Stimulated activated CD8-positive, alpha-beta memory T cell treated with anti-CD3 and anti-CD28 coated beads, Interleukin-2, amount 100 ng/mL, for 48 hours (primary cell): ENCODE measurements at places on chromosomes 6 and 20.

DNA sequence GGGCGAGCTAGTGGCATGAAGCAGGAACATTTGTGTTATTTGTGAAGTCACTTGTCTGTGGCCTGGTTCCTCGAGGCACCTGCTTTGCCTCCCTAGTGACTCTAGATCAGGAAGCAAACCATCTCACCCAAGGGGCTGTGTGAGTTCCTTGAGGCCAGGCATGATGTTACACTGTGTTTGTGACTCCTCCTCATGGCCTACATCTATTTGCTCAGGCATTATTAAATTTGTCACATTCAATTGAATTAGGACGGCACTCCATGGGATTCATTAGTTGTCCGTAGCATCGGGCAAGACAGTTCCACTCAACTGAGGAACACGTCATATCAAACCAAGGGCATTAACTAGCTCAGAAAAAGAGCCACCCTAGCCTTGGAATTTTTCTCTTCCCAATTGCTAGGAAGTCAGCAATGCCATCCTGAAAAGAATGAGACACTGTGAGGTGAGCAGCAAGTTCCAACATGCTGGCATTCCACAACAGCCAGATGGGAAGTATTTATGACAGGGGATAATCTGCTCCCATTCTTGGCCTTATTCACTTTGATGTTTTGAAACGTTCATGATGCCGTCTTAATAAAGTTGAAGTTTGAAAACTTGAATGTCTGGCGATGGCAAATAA lies 17.2 kb downstream of the TMEM200A start:
- no peak for DNase-seq

GRCh38 chr20:39112178-39112743 lies 150.1 kb downstream of the DHX35 start:
- no peak for DNase-seq

DNA sequence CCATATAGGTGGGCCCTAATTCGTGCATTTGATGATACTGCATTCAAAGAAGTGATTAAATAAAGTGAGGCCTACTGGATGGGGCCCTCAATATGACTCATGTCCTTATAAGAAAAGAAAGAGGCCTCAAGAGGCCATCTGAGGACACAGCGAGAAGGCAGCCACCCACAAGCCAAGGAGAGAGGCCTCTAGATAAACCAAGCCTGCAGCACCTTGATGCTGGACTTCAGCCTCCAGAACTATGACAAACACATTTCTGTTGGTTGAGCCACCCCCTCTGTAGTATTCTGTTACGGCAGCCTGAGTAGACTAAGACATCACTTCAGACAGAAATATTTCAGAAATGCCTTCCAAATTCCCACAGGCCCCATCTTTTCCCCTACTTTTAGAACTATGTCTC lies 82.5 kb upstream of the PLEKHG1 start:
- no peak for DNase-seq

DNA sequence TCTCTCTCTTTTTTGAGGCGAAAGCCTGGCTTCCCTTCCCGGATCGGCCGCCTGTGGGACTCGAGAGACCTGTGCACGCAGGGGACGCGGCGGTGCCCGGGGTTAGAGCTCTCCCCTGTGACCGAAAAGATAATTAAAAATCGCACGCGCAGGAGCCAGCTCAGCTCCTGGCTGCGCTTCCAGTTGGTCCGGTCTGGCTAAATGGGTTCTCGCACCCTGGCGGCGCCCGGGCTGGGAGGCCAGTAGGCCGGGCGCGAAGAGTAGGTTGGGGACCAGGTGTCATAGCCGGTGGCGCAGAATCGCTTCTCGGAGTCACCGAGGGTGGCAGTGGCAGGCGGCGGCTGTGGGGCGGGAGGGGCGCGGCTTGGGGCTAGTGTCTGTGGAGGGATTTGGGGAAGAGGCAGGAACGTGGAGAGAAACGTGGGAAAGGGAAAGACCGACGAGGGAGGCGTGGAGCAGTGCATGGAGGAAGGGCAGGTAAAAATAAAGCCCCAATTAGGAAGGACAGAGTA lies 41.9 kb upstream of the SUPT3H start:
- DNase-seq, result peak; percentile 61

DNA sequence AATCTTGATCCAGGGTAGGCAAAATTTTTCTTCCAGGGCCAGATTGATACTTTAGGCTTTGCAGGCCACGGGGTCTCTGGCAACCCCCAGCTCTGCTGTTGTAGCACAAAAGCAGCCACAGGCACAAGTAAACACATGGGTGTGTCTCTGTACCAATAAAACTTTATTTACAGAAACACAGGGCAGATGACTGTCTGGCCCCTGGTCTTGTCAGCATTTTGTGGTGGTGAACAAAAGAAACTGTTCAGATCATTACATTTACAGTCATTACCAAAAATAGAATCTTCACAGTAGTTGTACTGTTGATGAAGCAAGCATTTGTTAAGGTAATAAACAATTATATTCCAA lies 45.0 kb upstream of the KIF25 start:
- DNase-seq, result no peak

DNA sequence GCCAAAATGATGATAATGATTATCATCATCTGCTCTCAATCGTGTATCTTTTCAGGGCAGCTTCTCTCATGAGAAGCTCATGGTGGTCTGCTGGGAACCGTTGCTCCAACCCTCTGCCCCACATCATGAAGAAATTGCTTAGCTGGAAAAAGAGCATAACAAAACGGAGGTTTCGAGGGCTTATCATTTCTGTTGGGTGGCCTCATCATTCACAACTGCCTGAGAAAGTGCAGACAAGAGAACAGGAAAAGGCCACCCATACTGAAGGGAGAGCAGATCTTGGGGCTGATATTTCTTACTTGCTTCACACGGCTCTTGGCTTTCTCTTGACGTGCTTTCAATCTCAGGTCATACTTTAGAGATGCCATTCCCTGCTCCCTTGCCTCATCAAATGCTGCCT lies 471.6 kb downstream of the CD83 start:
- no peak for DNase-seq

- DNase-seq, result no peak
Measured at GRCh38 chr20:59584278-59584925, 19.9 kb upstream of the PHACTR3 start.

DNA sequence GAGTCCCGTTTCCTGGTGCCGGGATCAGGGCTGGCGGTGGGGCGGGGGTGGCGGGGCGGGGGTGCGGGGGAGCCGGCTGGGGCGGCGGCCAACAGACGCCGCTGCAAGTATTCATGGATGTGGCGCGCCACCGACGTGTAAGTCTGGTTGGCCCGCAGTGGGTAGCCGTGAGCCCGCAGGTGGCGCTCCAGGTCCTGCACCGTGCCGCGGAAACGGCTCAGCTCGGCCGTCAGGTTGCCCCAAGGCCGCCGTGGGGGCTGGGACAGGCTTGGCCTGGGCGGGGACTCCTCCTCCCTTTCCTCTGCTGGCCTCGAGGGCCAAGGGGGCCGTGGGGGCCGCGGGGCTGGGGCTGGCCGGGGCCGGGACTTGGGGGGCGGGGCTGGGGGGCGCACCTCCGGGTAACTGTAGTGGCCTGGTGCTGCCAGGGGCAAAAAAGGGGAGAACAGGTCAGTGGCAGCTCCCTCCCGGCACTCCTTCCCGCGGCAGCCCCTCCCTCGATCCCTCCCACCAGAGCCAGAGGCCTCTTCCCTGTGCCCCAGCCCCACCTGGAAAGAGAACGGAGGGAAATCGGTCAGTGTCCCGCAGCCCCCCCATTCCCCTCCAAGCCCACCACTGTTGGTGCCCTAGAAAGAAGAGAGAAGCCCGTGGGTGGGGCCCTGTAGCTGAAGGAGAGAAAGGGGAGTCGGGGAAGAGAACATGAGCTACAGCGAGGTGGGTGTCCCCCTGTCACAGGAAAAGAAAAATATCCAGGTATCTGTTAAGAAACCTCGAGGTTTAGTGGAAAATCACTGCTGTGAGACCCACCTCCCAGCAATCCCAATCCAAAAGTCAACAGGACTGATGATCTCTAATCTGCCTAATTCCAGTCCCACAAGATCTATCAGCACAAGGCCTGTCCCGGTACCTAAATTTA lies 21.3 kb downstream of the TNXB start:
- peak; percentile 63 for DNase-seq

GRCh38 chr6:89084542-89084941 lies 4.0 kb downstream of the PNRC1 start:
- DNase-seq, result no peak

- no peak for DNase-seq
Measured at GRCh38 chr6:116975600-116975999, 98.6 kb downstream of the RFX6 start.

DNA sequence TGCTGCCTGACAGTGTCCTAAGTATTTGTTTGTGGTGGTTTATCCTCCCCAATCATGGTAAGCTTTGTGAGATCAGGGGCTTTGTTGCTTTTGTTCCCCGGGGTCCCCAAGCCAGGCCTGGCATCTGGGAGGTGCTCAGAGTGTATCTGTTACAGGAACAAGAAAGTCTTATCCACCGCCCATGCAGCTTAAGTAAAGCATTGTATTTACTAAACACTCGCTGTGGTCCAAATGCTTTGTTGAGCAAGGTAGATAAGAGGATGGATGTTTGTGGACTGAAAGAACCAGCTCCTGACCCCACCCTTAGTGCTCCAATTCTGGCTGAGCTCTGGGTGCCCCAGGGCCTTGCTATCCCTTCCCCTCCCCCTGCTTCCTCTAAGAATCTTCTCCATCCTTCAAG lies 19.8 kb upstream of the TFAP2C start:
- DNase-seq, result no peak

- no peak for DNase-seq
Measured at GRCh38 chr20:10242166-10242565, 23.5 kb downstream of the SNAP25 start.

DNA sequence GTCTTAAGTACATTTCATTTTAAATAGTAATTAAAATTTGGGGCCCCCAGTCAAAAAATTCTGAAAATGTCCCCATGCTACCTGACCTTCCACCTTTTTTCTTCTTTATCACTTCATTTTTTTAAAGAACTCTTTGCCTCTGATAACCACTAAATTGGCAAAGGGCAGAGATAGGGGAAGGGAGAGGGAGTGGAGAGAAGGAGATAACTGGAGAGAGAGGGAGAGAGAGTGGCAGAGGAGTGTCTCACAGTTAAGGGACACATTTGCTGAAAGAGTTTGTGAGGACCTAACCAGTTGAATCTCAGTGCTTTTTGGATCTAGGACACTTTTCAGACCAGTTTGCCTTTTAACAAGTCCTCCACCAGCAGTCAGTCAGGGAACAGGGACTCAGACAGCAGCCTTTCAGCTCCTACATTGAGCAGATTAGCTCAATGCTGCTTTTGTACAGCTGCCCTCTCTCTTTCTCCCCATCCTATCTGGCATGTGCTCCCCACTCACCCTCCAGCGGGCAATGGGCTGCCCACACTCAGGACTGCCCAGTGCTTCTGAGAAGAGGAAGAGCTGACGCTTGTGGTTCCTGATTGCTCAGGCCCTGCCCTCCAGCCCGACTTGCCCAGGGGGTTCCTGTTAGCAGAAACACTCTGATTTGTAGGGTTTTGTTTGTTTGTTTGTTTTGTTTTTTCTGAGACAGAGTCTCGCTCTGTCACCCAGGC lies 14.4 kb downstream of the ARMC2 start:
- DNase-seq, result no peak

- DNase-seq, result no peak
Measured at GRCh38 chr6:77470983-77471382, 7.7 kb upstream of the HTR1B start.

DNA sequence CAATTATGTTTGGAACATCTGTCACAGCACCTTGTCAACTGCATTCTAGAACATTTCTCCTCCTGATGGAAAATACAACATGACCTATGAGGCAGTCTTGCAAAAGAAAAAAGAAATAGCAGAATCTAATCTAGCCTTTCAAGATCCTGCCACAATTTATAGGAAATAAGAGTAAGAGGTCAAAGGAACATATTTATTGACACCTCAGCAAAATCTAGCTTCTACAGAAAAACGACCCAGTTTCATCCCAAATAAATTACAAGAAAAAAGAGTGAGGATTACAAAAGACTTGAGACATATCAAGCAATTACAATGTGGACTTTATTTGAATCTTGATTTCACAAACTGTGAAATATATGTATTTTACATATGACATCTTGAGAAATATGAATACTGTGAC lies 4.2 kb downstream of the FBXO9 start:
- no peak for DNase-seq

GRCh38 chr20:48999890-49000870 lies 45.9 kb upstream of the CSE1L start:
- DNase-seq, result no peak

- no peak for DNase-seq
Measured at GRCh38 chr6:150229436-150230163, 86.8 kb downstream of the PPP1R14C start.

GRCh38 chr6:101668496-101669030 lies 275.1 kb downstream of the GRIK2 start:
- DNase-seq, result no peak

- no peak for DNase-seq
Measured at GRCh38 chr6:148508401-148509041, 165.9 kb downstream of the SASH1 start.

GRCh38 chr6:142913511-142914047 lies 31.4 kb downstream of the HIVEP2 start:
- DNase-seq, result peak; percentile 55

DNA sequence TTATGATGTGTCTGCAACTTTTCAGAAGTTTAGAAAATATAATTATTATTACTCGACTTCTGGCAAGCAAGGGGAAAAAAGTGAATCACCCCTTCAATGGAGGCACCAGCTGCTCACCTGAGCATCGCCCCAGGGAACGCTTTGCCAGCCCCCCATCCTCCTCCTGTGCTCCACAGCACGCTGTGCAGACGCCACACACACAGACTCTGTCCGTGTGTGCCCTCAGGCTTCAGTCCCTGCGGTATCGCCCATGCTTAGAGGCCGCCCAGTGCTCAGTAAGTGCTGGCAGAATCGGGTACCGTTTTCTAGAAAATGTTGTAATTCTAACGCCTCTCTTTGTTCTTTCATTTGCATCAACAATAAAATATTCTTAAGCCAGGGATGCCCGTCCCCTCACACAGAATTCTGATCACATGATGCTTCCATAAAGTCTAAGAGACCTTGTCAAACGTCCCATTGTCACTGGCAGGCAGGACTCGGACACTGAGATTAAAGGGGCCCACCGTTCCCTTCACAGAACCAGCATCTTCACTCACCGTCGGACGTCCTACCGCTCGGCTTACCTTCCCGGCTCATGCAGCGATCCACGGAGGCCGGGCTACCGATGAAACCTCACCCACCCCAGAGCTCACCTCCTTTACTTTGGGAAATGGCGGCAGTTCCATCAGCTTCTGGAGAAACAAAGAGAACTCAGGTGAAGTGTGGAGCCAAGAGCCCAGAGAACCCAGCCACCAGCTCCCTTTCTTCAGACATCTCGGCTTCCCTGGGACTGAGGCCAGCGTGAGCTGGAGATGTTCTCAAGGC lies 105.5 kb downstream of the DLL1 start:
- no peak for DNase-seq

GRCh38 chr6:31701666-31702404 lies 1.3 kb downstream of the ABHD16A start:
- no peak for DNase-seq

- DNase-seq, result no peak
Measured at GRCh38 chr20:63529861-63530787, 7.1 kb downstream of the PTK6 start.

DNA sequence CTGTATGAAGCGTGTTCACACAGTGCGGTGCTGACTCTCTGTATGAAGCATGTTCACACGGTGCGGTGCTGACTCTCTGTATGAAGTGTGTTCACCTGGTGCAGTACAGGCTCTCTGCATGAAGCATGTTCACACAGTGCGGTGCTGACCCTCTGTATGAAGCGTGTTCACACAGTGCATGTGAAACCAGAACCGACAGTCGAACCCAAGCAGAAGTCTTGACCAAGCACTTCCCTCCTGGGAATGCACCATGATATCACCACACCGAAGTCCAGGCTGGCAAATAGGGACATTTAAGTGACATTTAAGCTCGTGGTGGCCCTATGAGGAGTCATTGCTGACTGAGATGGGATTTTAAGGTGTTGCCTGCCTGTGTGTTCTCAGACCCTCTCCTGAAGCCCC lies 11.3 kb upstream of the SERPINB1 start:
- DNase-seq, result no peak

- no peak for DNase-seq
Measured at GRCh38 chr20:11101243-11101642, 427.4 kb upstream of the JAG1 start.
